ENCODE measurements at places on chromosomes 3 and 15.

DNA sequence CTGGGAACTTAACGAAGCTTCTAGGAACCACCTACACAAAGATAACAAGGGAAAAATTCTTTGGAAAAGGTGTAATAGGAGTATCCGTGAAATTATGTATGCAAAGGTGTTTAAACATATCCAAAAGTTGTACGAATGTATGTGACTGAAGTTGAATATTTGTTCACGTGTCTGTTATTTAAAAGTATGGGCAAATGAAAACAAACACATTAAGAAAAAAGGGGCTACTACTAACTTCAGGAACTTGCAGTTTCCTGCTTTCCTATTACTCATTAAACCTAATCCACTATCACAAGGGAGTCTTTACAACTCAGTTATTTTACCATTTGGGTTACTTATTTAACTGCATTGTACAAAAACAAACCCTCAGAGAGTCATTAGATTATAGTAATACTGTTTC lies 33.9 kb upstream of the GRAMD1C start:
- H3K36me3 ChIP-seq, result peaks cover 55% of the 10 kb centered on the region
- H3K27ac ChIP-seq, result no peak overlapping the region
- no peak for DNase-seq
- no peaks in the 10 kb centered on the region for H3K27me3 ChIP-seq
- no peaks in the 10 kb centered on the region for H3K4me1 ChIP-seq

- no peak overlapping the region for H3K27ac ChIP-seq
- H3K36me3 ChIP-seq, result peaks cover 8% of the 10 kb centered on the region
- no peak for DNase-seq
- H3K4me1 ChIP-seq, result peaks cover 14% of the 10 kb centered on the region
These were observed 29.0 kb downstream of the ARIH1 start for GRCh38 chr15:72503147-72503546.

GRCh38 chr3:69409831-69410230 lies 23.9 kb upstream of the FRMD4B start:
- H3K27ac ChIP-seq, result no peak overlapping the region
- H3K36me3 ChIP-seq, result no peaks in the 10 kb centered on the region
- peaks cover 8% of the 10 kb centered on the region for H3K4me1 ChIP-seq
- H3K4me3 ChIP-seq, result no peak overlapping the region
- no peak for DNase-seq

DNA sequence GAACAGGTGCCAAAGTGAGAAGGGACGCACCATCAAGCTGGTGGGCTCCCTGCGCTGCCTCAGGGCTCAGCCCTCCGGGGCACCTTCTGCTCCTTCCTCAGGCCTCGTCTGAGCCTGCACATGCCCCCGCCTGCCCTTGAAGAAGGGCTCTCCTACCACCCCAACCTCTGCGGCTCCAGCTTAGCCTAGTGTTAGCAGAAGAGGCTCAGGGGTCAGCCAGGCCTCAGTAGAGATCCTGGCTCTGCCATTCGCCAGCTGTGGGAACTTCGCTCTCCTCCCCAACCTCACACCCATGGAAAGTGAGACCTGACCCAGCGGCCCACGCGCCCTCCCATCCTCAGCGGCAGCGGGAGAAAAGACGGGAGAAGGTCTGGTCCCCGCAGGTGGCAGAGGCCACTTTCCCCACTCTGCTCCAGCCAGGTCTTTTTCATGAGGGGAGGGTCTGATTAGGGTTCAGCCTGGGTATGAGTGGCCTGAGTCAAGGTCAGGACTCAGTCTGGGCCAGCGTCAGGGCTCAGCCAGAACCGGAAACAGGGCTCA lies 8.2 kb downstream of the GRIP2 start:
- H3K36me3 ChIP-seq, result no peaks in the 10 kb centered on the region
- DNase-seq, result no peak
- no peak overlapping the region for H3K27ac ChIP-seq
- no peak overlapping the region for H3K4me3 ChIP-seq
- H3K4me1 ChIP-seq, result peaks cover 4% of the 10 kb centered on the region

DNA sequence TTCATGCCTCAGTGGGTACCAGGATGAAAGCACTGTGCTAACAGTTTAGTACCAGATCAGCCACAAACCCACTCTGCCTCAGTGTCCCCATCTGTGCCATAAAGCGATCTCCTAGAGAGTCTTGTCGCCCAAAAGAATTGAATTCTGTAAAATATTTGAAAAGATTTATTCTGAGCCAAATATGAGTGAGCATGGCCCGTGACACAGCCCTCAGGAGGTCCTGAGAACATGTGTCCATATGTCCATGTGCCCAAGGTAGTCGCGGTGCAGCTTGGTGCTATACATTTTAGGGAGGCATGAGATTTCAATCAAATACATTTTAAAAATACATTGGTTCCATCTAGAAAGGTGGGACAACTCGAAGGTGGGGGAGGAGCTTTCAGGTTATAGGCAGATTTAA lies 15.4 kb upstream of the NOX5 start:
- no peak overlapping the region for H3K27ac ChIP-seq
- peak; percentile 64 for DNase-seq
- no peaks in the 10 kb centered on the region for H3K36me3 ChIP-seq

DNA sequence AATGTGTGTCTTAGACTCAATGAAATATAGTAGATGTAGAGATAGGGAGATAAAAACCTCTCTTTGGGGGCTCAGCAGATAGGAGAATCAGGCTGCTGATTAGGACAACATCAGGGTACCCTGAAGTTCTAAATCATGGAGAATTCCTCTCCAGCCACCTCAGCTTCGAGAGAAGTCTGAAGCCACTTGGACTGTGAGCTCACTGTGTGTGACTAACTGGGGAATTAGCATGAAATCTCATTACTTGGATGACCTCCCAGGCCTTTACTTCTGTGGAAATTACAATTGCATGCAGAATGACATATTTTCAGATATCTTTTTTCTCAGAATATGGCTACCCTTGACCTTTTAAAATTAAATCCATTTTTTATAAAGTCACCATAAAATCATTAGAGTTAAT lies 128.0 kb upstream of the MRPL3 start:
- H3K4me3 ChIP-seq, result no peak overlapping the region
- H3K27me3 ChIP-seq, result no peaks in the 10 kb centered on the region
- no peaks in the 10 kb centered on the region for H3K36me3 ChIP-seq
- DNase-seq, result no peak
- no peaks in the 10 kb centered on the region for H3K4me1 ChIP-seq

- no peaks in the 10 kb centered on the region for H3K36me3 ChIP-seq
- H3K27me3 ChIP-seq, result no peaks in the 10 kb centered on the region
- H3K4me1 ChIP-seq, result peaks cover 5% of the 10 kb centered on the region
- no peak for DNase-seq
These were observed 3.0 kb downstream of the POMGNT2 start for GRCh38 chr3:43102773-43103480.

- no peak overlapping the region for H3K4me3 ChIP-seq
- no peaks in the 10 kb centered on the region for H3K4me1 ChIP-seq
- no peaks in the 10 kb centered on the region for H3K36me3 ChIP-seq
These were observed 807.4 kb downstream of the SQOR start for GRCh38 chr15:46442184-46442583.

DNA sequence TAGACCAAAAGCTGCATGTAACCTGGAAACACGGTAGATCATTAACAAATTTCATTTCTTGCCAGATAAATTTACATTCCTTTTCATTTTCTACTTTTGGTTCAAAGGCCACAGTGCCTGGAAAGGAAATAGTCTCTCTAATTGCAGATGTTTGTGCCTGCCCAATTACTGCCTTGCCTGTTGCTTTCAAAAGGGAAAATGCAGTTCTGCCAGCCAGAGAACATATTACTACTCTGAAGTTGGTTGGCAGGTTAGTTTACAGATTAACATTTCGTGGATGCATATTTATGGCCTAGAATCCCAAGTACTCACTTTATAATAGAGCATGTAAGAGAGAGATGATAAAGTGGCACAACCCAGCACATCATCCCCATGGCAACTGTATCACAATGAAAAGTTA lies 124.3 kb upstream of the LRRC3B start:
- no peak for DNase-seq
- no peak overlapping the region for H3K27ac ChIP-seq
- no peaks in the 10 kb centered on the region for H3K4me1 ChIP-seq
- no peak overlapping the region for H3K4me3 ChIP-seq

DNA sequence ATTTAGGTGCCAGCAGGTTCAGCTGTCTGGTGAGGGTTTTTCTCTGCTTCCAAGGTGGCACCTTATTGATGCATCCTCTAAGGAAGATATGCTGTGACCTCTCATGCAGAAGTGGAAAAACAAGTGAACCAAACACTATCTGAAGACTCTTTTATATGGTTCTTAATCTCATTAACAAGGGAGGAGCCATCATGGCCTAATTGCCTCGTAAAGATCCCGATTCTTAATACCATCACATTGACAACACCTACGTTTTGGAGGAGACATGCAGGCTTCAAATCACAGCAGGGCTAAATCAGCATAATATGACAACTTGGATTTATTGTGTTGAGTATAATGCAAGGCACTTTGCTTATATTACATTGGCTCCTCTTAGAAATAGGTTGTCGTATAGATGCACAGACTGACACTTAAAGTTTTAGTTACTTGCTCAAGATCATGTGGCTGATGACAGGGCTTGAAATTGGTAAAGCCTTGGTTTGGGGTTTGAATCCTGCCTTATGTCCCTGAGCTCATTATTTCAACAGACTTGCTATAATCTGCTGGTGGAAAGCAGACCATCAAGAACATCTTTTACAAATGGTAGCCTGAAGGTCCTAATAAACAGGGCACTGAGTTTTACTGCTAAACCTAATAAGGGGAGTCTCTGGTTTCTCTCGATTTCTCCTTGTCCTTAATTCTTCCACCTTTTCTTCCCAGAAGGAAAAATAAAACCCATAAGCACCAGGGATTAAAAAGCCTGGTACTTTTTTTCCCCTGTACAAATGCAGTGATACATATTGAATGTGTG lies 88.2 kb downstream of the PTPRG start:
- peaks cover 3% of the 10 kb centered on the region for H3K36me3 ChIP-seq
- no peak overlapping the region for H3K4me3 ChIP-seq
- peaks cover 33% of the 10 kb centered on the region for H3K27me3 ChIP-seq
- peaks cover 3% of the 10 kb centered on the region for H3K4me1 ChIP-seq
- DNase-seq, result no peak

DNA sequence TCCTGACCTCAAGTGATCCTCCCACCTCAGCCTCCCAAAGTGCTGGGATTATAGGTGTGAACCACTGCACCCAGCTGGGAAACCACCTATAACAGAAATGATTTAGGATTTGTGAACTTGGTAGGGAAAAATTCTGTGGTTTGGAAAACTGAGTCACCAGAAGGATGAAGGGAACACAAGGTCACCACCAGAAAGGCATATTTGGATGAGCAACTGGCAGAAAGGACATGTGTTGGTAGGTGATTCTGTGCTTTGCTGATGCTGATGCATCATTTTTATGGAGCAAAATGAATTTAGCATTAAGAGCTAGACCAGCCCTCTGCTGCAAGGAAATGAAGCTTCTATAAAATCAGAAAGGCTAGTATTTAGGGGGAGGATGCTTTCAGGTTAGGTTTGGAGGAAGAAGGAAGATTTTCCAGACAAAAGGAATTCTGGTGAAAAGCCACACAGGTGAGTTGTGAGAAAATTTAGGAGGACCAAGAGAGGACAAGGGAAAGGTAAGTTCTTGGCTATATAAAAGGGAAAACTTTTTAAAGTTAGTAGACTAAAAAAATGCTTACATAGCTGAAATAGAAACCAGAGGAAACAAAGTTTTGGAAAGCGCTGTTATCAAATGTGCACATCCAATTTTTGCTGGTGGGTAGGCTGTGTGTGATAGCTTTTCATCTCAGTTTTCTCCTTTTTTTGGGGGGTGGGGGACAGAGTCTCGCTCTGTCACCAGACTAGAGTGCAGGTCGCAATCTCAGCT lies 3.6 kb downstream of the PXK start:
- peaks cover 50% of the 10 kb centered on the region for H3K4me1 ChIP-seq
- peak overlapping the region; percentile 98 for H3K27ac ChIP-seq
- no peaks in the 10 kb centered on the region for H3K27me3 ChIP-seq
- H3K36me3 ChIP-seq, result peaks cover 13% of the 10 kb centered on the region
- peak overlapping the region; percentile 16 for H3K4me3 ChIP-seq

DNA sequence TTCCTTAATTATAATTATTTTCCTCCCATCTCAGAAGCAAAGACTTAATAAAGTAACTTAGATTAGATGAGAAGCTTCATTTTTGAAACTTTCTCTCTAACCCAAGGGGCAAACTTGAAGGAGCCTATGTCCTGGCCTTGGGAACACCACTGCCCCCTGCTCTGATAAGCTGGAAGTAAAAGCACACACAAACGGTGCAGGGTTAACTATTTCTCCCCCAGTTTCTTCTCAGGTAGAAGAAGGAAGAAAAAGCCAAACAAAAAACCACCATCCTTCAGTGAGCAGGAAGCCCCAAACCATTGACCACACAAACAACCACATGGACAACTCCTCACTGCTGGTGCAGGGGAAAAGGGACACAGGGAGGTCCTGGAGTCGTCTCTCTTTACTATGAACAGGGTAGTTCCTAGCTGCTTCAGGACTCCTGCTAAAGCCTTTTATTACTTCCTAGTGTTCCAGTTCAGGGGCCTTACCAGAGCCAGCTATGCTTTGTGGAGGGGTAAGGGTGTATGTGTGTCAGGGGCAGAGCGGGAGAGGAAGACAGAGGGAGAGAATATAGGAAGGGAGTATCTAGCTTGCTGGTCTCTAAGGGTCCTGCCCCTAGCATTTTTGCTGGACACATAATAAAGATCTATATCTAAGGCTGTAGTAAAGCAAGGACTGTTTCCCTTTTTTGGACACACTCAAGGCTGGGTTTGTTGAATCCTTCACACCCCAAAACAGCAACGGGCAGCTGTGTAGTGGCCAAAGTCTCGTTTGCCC lies 94.0 kb upstream of the UMPS start:
- DNase-seq, result no peak
- H3K27ac ChIP-seq, result no peak overlapping the region
- no peaks in the 10 kb centered on the region for H3K27me3 ChIP-seq
- peaks cover 2% of the 10 kb centered on the region for H3K36me3 ChIP-seq

- peaks cover 5% of the 10 kb centered on the region for H3K36me3 ChIP-seq
- DNase-seq, result no peak
- peaks cover 17% of the 10 kb centered on the region for H3K4me1 ChIP-seq
- H3K27ac ChIP-seq, result peak within 1 kb of the TSS; percentile 70
- no peaks in the 10 kb centered on the region for H3K27me3 ChIP-seq
- H3K4me3 ChIP-seq, result no peak within 1 kb of the TSS
These were observed at the start of gene FES for GRCh38 chr15:90883976-90884718. Gene FES (plus strand): TSS chr15:90884504. CDS start chr15:90885046, 542 bp downstream.

DNA sequence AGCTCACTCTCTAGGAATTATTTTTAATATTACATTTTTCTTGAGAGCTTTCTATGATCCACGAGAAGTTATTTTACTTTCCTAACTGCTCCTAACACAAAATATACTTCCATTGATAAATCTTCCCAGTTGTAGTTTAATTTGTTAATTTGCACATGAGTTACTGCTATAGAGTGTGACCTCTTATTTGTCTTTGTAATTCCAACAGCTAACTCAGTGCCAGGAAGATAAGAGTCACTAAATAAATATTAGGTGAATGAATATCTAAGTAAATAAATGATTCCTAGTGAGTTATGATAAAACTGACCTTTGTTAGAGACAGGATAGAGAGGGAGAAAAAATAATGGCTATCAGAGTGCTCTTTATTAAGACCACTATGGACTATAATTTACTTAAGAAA lies 319.9 kb downstream of the NAALADL2 start:
- no peak for DNase-seq
- no peak overlapping the region for H3K4me3 ChIP-seq
- H3K27ac ChIP-seq, result peak overlapping the region; percentile 39
- peaks cover 11% of the 10 kb centered on the region for H3K4me1 ChIP-seq

GRCh38 chr3:187795207-187795960 lies 50.1 kb upstream of the BCL6 start:
- H3K27ac ChIP-seq, result no peak overlapping the region
- no peaks in the 10 kb centered on the region for H3K36me3 ChIP-seq
- H3K27me3 ChIP-seq, result peaks cover 3% of the 10 kb centered on the region
